ENCODE measurements at places on chromosomes 7 and 10.
A peak's percentile ranks its signal among the peaks of the same experiment; 100 is the strongest.

GRCh38 chr7:95871075-95871848 is 98.9 kb downstream of the DYNC1I1 start:
- DNase-seq, result peak; percentile 59

DNA sequence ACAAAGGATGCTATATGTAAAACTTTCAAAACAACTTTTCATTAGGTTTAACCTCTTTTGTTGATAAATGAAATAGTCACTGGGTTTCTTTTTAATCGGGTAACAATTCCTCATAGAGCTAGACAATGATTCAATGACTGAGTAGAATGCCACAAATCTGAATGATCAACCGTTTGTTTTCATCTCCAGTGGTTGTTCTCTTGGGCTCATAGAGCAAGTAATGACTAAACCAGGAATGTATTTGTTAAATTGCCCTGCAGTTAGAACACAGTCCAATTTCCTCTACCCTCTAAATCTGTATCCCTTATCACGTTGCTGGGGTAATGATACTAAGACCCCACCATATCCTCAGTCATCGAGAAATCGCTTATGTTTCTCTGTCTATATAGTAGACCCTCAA is 40.0 kb downstream of the CNNM1 start:
- no peak for DNase-seq

- peak; percentile 59 for DNase-seq
Observed at GRCh38 chr10:99775850-99776249, 6.6 kb upstream of the ABCC2 start.

DNA sequence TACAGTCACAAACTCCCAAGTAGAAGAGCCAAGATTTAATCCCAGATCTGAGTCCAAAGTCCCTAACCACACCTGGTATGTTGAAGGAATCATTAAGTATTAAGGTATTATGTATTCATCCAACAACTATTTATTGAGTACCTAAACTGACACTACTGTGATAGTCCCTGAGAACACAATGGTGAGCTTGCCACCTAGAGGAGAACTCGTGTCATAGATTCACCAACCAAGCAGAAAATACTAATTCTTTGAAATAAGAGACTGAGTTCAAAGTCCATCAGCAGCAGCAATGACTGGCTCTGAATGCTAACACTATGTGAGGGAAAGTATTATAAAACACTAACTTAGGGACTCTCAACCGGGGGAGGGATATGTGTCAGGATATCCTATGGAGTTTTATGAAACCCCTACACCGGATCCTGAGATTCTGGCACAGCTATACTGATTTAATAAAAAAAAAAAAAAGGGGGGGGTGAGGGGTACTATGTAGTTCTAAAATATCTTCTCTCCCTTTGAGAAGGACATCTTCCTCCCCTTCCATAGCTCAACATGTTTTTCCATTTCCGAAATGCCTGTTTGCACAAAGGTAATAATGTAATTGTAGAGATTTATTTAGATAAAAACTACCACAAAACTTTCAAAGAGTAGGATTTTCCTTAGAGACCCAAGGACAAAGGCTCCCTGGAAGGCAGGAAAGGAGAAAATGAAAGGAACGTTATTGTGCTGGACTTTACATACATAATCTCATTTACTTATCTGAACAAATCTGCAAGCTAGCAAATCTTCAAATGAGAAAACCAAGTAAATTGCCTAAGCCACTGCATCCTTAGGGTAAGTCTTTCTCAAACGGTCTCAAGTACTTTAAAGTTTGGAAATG is 1.6 kb downstream of the NCOA4 start:
- peak; percentile 73 for DNase-seq

DNA sequence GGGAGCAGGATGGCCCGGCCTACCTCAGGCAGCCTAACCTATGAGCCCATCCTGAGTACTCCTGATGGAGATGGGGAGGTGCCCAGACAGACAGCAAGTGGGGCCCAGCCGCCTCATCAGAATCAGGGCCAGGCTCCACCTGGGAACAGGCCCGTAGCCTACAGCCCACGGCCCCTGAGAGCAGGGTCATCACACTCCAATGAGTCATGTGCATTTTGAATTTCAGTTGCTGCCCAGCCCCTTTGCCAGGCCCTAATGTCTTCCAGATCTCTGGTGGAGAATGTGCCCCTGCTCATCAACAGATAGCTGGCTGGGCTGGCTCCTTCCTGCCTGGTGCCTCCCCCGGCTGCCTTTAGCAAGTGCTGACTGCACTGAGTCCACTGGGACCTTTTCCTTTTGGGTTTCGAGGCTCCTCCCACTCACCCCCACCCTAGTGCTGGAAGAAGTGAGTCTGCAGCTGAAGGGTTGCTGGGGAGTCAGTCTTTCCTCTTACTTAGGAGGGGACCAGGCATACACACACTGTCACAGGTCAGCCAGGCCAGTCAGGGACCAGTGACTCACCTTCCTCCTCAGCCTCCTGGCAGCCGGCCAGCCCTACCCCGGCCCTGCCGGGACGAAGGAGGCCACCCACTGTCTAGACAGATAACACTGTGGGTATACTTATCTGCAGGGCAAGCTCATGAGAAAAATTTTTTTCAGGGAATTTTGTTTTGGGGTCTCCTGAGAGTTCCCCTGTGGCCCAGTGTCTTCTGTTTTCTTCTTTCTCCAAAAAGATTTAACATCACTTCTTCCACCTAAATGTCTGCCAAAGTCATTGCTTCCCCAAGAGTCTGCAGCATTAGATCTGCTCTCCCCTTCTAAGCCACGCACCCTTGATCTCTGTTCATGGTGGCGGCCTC is 9.1 kb upstream of the ASIC3 start:
- peak; percentile 94 for DNase-seq

DNA sequence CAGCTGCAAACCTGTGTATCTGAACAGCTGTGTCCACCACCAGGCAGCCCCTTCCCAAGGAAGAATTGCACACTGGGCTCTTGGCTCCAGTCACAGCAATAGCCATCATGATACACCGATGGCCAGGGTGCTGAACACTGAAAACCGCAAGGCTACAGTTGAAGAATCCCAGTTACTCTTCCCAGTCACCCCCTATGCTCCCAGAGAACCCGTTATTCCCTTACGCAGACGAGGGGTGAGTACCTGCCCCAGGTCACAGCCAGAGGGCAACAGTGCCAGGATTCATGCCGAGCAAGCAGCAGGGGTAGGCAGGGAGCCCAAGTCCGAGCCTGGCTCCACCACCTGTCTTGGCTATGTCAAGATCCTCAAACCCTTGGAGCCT is 57.8 kb downstream of the RASGEF1A start:
- no peak for DNase-seq

DNA sequence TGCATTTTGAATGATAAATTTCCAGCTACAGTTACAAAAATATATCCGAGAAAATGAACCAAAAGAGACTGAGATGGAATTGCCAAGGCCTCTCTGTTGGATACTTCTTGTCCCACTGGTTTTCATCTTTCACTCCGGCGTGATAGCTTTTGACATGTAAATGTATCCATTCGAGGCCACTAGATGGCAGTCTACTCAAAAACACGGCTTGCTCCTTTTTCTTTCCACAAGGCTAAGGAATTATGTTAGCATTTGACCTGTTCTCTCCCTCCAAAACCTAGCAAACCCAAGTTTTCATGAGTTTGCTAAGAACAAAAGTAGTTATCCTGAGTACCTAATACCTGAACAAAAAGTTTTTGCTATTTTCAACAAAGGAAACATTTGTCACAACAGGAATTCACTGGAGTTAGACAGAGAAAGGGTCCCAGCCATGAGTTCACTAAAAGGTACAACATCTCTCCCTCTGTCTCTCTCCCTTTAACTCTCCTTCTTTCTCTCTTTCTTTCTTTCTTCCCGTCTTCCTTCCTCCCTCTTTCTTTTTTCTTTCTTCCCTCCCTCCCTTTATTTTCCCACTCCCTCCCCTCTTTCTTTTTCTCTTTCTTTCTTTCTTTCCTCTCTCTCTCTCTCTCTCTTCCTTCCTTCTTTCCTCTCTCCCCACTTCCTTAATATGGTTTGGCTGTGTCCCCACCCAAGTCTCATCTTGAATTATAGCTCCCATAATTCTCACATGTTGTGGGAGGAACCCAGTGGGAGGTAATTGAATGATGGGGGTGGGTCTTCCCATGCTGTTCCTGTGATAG is 207.9 kb upstream of the MYO3A start:
- DNase-seq, result peak; percentile 57

GRCh38 chr10:93150990-93151547 is 77.4 kb downstream of the CYP26A1 start:
- no peak for DNase-seq

- DNase-seq, result no peak
Observed at GRCh38 chr7:149060156-149060555, 30.4 kb downstream of the ZNF786 start.

DNA sequence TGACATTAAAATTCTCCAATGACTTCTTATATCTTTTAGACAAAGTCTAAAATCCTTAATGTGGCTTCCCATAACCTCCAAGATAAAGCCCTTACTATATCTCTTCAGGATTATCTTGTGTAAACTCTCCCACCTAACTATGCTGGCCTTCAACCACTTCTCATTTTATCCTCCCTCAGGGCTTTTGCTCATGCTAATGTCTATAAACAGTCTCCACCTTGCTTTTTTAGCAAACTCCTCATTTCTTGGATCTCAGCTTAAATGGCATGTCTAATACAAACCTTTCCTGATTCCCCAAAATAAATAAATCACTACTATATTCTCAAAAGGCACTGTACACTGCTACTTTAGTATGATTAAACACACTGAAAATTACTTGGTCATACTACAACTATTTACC is 181.2 kb downstream of the LRRN3 start:
- no peak for DNase-seq

- no peak for DNase-seq
Observed at GRCh38 chr10:53489335-53490182, 717.0 kb upstream of the MBL2 start.

GRCh38 chr10:117477961-117478670 is 64.4 kb upstream of the EMX2 start:
- DNase-seq, result peak; percentile 40

DNA sequence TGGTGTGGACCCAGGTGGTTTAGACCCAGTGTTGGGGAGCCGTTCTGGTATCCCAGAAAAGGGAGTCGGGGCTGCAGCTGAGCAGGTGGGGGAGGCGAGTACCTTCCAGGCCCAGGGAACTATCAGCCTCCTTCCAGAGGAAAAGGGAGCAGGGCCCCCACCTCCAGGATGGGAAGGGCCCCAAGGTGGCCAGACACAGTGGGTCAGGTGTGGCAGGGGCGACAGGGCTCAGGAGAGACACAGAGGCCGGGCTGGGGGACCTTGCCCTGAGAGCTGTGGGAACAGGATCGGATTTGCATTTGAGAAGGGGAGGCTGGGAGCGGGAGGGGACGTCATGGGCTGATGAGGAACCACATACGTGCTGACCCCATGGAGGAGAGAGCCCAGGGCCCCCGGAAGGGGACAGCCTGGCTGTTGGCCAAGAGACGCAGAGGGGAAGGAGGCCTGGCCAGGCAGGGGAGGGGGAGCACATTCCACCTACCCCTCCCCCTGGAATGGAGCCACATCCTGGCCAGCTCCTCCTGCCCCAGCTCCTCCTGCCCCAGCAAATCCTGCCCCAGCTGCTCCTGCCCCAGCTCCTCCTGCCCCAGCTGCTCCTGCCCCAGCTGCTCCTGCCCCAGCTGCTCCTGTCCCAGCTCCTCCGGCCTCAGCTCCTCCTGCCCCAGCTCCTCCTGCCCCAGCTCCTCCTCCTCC is 9.7 kb upstream of the TTYH3 start:
- no peak for DNase-seq

DNA sequence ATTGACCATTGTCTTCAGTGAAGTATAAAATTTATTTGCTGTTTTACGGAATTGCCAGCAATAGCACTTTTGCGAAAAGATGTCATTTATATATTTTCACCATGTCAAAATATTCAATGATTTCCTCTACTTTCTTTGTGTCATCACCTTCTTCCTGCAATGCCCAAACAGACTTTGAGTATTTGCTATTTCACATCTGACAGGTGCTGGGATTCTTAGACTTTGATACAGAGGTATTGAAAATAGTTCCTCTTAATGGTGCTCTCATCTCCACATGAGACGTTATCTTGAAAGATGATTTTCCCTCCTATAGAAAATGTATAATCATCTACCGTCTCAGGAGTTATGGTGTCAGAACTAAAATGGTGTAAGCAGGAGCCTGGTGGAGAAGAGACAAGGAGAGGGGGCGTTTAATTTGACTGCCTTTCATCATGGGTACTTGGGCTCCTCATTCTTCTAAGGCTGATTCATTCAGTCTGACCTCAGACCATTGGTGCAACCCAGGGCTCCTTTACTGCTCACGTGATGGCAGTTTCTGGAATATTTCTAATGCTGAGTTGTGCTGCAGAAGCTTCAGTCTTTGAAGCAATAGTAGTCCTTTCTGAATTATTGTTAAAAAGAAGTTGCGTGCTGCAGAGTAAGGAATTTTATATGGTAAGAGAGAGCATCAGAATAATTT is 404.6 kb downstream of the PHTF2 start:
- no peak for DNase-seq

- DNase-seq, result no peak
Observed at GRCh38 chr7:79684384-79684783, 230.9 kb upstream of the MAGI2 start.

DNA sequence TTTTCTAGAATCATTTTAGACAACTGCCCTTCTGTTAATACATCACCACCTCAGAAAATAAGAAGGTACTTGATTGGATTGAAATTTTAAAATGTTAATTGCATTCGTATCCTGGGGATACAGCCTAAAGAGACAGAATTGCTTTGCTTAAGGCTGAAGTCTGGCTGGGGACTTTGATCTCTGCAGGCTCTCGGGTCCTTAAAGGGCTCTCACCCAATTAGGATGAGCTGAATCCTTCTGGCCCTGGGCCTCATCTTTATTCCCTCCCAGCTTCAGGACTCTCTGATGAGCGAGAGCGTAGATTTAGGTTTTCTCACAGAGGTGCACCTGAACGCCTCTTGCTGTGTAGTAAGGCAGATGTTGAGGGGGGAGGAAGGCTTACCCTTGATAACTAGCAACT is 475.3 kb upstream of the C7orf33 start:
- no peak for DNase-seq

DNA sequence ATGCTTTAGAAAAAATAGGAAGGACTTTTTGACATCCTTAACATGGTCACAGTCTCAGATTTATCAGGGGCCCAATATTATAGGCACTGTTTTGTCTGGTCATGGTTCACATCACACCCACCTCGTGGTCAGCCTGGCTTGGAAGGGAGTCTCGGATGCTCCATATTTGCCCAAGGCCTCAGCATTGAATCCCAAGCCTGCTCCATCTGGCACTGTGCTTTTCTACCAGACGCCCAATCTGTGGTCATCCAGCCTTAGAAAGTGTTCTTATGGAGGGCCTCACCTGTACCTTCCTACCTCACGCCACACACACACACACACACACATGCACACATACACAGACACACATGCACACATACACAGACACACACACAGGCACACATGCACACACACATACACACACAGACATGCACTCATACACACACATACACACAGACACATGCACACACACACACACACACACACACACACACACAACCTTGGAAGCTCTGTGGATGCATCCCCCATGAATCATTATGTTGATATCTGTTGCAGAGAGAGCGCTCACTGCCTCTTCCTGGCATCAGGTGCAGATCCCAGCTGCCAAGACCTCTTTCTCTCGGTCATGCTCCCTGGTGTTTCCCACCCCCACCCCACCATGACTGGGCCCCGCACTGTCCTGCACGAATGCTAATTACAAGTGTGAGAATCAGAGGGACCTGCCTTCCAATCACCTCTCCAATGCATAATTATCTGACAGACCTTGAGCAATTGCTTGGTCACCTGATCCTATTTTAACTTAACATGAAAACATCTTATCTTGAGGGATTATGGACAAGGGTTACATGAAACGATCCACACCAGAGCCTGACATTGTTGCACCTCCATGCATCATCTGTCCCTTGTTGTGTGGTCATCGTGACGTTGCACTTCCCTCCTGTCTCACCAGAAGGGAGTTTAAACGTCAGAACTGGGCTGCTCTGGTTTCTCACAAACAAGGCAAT is 122.7 kb upstream of the TMEM72 start:
- peak; percentile 34 for DNase-seq

GRCh38 chr10:43361547-43362190 is 9.8 kb upstream of the FXYD4 start:
- no peak for DNase-seq
